Neural progenitor cell (in vitro differentiated cells): ENCODE measurements at places on chromosomes 7 and 10.

GRCh38 chr7:75534727-75535307, 42.7 kb downstream of the SPDYE5 start:
- H3K4me1 ChIP-seq, result no peaks in the 10 kb centered on the region
- H3K36me3 ChIP-seq, result peaks cover 4% of the 10 kb centered on the region
- no peak overlapping the region for H3K27ac ChIP-seq
- no peak for DNase-seq

- DNase-seq, result no peak
- no peak overlapping the region for H3K27ac ChIP-seq
These were observed 691.3 kb downstream of the KCNMA1 start for GRCh38 chr10:76946270-76946669.

DNA sequence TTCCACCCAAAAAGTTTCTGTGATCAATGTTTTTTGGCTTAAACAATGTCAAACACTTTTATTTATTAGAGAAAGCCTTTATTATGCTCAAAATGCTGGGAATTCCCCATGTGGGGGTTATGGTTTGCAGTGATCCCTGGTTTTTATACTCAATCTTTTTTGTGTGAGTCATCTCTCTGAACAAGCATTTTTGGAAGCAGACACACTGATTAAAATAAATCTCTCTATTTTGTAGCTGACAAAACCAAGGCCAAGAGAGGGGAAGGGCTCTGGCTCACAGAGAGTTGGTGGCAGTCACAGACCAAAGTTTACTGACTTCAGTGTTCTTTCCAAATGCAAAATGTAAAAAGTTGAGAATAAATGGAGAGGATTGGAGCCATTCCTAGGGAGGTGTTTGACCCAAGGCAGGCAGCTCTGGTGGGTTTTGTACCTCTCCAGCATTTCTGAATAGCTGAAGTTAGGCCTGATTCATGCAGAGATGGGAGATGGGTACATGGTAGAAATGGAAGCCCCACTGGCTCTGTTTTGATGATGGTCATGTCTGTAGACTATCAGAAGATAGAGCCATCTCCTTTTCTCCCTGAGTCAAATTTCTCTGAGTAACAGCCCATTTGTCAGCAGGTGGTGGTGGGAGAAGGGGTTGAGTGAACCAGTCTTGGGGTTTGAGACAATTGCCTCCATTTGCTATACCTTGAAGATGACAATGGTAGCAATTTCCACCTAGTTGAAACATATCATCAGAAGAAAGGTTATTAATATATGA, 45.4 kb upstream of the NAMPT start:
- H3K4me3 ChIP-seq, result no peak overlapping the region
- no peak for DNase-seq
- no peaks in the 10 kb centered on the region for H3K27me3 ChIP-seq
- H3K27ac ChIP-seq, result no peak overlapping the region

DNA sequence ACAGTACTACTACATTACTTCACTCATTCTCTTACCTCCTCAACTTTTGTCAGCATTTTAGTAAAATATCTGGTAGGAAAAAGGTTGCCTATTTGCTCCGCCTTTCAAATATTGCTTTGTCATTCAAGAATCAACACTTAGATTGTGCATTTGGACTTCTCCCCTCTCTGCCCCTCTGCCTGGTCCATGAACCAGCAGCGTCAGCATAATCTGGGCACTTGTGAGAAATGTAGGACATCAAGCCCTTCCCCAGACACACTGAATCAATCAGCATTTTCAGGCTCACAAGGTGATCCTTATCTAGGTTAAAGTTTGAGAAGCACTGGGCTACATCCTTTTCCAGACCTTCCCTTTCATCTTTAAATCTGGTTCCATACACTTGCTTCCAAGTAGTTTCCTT, 16.3 kb downstream of the SLC13A1 start:
- H3K4me1 ChIP-seq, result no peaks in the 10 kb centered on the region
- no peak for DNase-seq
- H3K27ac ChIP-seq, result no peak overlapping the region

DNA sequence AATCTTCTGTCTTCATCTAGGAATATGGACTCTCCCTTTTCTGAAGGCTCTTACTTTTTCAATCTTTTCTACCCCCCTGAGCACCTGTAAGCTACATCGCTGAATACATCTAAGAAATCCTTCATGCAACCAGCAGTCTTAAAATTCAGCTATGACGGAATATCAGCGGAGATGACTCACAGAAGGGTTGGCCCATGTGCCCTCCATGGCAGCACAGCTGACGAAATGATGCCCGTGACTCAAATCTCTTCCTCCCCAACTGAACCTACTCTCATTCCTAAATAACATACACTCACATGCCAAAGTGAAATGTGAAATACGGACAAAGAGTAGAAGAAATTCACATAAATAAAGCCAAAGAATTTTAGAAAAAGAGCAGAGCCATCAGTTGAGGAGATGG, 30.3 kb upstream of the NCAPG2 start:
- H3K36me3 ChIP-seq, result peaks cover 7% of the 10 kb centered on the region
- H3K27ac ChIP-seq, result no peak overlapping the region
- no peak for DNase-seq
- H3K4me3 ChIP-seq, result no peak overlapping the region

DNA sequence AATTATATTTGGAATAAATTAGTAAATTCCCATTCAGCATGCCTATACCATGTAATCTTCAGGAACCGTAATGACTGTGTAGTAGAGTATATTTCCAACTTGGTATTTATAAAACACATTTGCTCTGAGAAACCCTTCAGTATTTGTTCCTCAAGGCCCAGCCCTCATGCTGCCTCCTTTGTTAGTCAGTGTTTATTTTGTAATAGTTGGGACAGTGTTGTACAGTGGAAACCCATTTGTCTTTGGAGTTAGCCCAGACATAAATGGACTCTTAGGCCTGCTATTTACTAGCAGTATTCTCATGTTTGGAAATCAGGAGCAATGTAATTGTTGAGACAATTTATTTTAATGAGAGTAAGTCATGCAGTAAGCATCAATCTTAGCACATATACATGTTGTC, 686.9 kb downstream of the AUTS2 start:
- no peak overlapping the region for H3K4me3 ChIP-seq
- no peak for DNase-seq
- H3K4me1 ChIP-seq, result no peaks in the 10 kb centered on the region
- no peak overlapping the region for H3K27ac ChIP-seq
- no peaks in the 10 kb centered on the region for H3K36me3 ChIP-seq

GRCh38 chr10:96358851-96359540, at the start of gene OPALIN:
Gene OPALIN (minus strand): TSS chr10:96359002. CDS start chr10:96358896, 106 bp downstream.
- H3K27me3 ChIP-seq, result no peaks in the 10 kb centered on the region
- H3K36me3 ChIP-seq, result no peaks in the 10 kb centered on the region
- no peak within 1 kb of the TSS for H3K27ac ChIP-seq
- no peaks in the 10 kb centered on the region for H3K4me1 ChIP-seq
- H3K4me3 ChIP-seq, result no peak within 1 kb of the TSS

- peaks cover 11% of the 10 kb centered on the region for H3K27me3 ChIP-seq
- no peaks in the 10 kb centered on the region for H3K36me3 ChIP-seq
- H3K4me3 ChIP-seq, result no peak overlapping the region
- H3K27ac ChIP-seq, result no peak overlapping the region
- no peak for DNase-seq
- peaks cover 29% of the 10 kb centered on the region for H3K4me1 ChIP-seq
These were observed 4.6 kb upstream of the ZNF22 start for GRCh38 chr10:44995914-44996669.
